PC-9 (cell line): ENCODE measurements at places on chromosomes 6 and 20. TPM values are rescaled to one million over a fixed set of nuclear protein-coding genes. Genes with fewer than 3 reads are reported as not detected.

TGM3 gene
- not detected in 2 replicates for total RNA-seq

ZNF341 gene
- total RNA-seq, result 5.2 and 5.6 TPM in 2 replicates

OLIG3 gene
- total RNA-seq, result not detected in 2 replicates

DNA sequence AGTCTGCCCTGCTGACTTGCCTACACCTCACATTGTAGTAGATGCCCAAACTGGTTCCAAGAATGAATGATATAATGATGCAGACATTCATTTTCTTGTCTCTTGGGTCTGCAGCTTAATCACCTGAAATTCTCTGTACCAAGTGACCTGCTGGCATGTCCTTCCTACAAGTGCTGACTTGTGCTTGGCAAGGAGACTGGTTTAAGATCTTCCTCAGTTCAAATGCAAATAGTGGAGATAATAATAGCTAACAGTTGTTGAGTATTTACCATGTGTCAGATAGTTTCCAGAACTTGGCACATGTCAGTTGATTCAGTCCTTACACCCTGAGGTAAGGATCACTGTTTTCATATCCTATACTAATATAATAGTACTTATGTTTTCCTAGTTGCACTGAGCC lies 223.4 kb downstream of the SLC24A3 start:
- no peak overlapping the region for H3K4me3 ChIP-seq
- H3K27ac ChIP-seq, result no peak overlapping the region
- no peaks in the 10 kb centered on the region for H3K36me3 ChIP-seq
- no peak for DNase-seq

- H3K4me3 ChIP-seq, result no peak overlapping the region
- H3K36me3 ChIP-seq, result no peaks in the 10 kb centered on the region
- H3K27me3 ChIP-seq, result no peaks in the 10 kb centered on the region; the same call in 1 of the 2 replicates
- H3K4me1 ChIP-seq, result no peaks in the 10 kb centered on the region
- no peak overlapping the region for H3K27ac ChIP-seq
These were observed 137.6 kb upstream of the RPS6KA2 start for GRCh38 chr6:166764473-166765233.
